Right cardiac atrium (tissue), 5 donors: ENCODE measurements at places on chromosomes 5 and 9. TPM values are rescaled to one million over a fixed set of nuclear protein-coding genes. Genes with fewer than 3 reads are reported as not detected.

- DNase-seq, result no peak
Measured at GRCh38 chr5:40515476-40515875, 164.2 kb upstream of the PTGER4 start.

DNA sequence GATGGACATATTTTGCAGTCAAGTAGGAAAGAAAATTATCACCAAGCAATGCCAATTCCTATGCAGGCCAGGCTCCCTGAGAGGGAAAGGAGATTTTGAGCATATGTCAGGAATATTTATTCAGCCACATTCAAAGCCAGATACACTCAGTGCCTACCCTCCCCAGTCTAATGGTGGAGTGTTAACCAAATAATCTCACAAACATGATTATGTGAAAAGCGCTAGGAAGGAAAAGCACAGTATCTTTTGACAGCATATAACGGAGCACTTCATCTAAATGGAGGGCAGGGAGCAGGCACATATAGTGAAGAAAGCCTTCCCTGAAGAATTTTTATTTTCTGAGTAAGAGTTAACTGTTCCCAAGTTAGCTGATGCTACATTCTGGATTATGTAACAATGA, 80.3 kb upstream of the SLC30A5 start:
- DNase-seq, result no peak

DNA sequence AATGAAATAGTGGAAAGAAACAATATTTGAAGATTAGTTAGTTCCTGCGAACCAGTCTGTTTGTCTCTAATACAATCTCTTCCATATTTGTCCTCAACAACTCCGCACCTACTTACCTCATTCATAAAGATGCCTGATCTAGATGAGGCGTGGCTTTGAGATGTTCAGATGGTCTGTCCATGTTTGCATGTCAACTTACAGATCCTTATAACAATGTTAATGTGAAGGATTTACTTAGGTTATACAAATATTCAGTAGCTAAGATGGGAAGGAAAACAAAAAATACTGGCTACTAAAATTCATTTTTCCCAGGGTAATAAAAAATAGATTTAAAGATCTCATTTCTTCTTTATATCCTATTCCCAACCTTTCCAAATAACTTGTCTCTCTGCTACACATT, 8.3 kb downstream of the CDC14B start:
- DNase-seq, result no peak

GRCh38 chr5:3517348-3517747, 78.3 kb upstream of the IRX1 start:
- no peak for DNase-seq

DNA sequence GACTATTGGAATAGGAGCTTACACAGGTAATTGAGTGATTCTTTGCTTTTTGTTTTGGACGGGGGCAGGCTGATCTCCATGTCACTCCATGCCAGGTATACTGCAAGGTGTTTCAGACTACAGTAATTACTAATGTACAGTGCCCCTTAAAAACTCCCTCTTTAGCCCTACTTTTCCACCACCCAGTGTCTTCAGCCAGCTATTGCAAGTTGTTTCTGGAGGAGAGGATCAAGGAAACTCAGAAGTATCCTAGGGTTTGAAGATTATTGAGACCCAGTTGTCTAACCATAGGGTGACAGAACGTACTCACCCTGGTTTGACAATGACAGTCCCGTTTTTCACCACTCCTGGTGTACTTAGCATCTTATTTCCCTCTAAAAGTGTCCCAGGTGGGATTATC, 13.4 kb downstream of the CFAP95 start:
- DNase-seq, result no peak

Gene SARDH
- 2.7 TPM for total RNA-seq

DNA sequence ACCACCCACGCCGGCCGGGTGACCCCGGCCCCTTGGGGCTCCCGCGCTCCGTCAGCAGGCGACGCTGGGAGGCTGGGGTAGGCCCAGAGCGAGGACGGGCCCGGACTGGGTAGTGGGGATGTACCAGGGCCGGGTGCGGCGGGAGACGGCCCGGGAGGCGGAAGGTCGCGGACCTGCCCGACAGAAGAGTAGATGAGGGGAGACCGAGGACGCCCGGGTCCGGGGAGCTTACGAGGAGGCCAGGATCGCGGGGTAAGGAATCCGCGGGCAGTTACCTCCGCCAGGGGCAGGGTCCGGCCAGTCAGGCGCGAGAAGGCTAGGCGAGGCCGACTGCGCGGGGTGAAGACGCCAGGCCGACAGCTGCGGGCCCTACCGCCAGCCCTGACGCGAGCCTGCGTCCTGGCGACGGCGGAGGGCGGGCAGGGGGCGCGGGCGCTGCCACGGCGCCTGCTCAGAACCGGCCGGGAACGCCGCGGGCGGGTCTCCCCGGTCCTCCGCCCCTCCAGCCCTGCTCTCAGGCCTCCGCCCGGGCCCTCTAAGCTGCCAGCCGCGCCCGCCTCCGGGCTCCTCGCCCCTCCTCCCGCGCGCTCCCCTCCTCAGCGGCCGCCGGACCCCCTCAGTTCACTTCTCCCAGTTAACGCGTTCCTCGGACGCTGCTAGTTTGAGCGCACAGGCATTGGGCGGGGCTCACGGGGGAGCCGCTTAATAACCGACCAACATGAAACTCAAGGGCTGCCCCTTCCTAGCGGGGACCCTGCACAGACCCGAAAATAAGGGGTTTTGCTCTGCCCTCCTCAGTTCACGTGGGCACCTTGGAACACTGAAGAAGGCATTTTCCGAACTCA, at the start of gene CPLANE1:
Gene CPLANE1 (minus strand): TSS at position 407 of the 845 bp plus-strand sequence. CDS start 1,678 bp downstream, outside the sequence.
- peak; percentile 95 for DNase-seq

- DNase-seq, result peak; percentile 64
Measured at GRCh38 chr5:68554571-68555279, 339.2 kb downstream of the PIK3R1 start.

Gene SSBP2
- 50.6 TPM for total RNA-seq

Gene INSL4
- not detected for total RNA-seq

GRCh38 chr9:70964861-70965260, 156.6 kb downstream of the TRPM3 start:
- no peak for DNase-seq

Gene SPARC
- total RNA-seq, result 896 TPM

- DNase-seq, result no peak
Measured at GRCh38 chr5:171390883-171391677, 3.4 kb downstream of the NPM1 start.

- DNase-seq, result no peak
Measured at GRCh38 chr5:78103232-78103918, 191.1 kb downstream of the AP3B1 start.

GRCh38 chr9:114465906-114466900, 39.1 kb downstream of the WHRN start:
- no peak for DNase-seq

DNA sequence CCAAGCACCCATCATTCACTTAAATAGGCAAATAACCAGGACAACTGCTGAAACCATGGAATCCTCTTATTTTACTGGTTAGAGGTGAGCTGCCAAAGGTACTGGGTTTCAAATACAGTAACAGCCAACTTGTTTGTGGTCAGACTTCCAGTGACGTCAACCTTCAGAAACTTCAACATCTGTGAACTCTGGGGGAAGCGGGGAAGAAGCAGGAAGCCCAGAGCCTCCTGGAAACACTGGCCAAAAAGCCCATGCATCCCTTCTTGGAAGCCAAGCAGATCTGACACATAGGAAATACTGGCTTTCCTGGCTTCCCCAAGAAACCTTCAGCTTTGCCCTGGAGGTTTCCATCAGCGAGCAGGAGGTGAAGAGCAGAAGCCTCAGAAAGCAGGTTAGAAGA, 4.9 kb upstream of the FRRS1L start:
- DNase-seq, result no peak

GRCh38 chr5:134920848-134921575, 16.1 kb downstream of the PCBD2 start:
- DNase-seq, result no peak

Gene PCDHB3
- 1.4 TPM for total RNA-seq

GRCh38 chr9:37430841-37431597, 8.5 kb downstream of the GRHPR start:
- DNase-seq, result no peak

GRCh38 chr5:61951295-61951694, 354.7 kb upstream of the KIF2A start:
- no peak for DNase-seq

DNA sequence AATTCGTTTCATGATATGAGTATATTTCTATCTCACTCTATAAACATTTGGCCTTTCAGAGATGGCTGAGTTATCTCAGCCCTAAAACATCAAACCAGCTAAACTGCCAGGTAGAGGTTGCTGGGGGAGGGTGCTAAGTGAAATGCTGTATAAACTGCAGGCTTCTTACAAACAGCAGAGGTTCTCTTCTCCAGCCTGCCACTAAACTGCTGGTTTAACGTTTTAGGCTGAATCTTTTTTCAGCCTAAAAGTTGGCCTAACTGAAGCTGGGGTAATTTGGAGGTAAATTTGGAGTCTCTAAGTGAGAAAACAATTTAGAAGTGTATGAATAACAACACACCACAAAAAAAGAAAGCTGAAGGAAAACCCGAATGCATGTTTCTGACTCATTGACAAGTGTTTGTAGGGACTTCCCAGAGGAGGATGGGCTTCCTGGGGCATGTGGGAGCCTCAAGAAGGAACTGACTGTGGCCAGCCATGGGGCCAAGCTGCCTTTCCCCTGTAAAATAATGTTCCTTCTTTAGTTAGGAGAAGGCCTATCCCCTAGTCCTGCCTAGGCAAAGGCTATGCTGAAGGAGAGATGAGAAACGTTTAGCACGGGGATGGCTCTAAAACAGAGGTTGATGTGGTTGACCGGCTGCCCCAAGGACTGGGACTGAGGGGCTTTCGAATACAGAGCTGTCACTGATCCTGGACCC, 44.3 kb downstream of the SLC28A3 start:
- no peak for DNase-seq

DNA sequence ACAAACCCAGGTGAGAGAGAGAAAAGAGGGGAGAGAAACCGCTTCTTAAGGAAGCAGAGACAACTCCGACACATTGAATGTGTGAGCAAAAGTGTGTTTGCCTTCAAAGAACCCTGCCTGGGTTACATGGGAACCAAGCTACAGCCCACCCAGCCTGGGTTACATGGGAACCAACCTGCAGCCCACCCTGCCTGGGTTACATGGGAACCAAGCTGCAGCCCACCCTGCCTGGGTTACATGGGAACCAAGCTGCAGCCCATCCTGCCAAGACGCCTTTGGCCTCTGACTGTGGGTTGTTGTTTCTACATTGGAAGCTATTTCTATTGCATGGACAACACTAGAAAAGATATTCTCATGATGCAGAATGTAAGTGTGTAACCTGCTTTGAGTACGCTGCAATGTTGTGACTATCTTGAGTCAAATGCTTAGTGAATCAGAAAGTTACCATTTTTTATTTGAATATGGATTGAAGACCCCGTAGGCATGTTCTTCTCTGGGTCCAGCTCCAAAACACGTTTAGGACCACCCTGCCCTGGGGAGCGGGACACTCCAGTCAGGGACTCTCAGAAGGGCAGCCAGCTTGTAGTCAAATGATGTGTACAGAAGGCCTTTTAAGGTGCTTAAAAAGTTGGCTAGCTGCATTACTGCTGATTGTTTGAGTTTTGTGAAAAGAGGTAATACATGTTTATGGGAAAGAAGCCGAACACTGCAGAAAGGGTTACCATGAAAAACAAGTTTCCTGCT, 39.1 kb upstream of the UNC5A start:
- DNase-seq, result no peak

DNA sequence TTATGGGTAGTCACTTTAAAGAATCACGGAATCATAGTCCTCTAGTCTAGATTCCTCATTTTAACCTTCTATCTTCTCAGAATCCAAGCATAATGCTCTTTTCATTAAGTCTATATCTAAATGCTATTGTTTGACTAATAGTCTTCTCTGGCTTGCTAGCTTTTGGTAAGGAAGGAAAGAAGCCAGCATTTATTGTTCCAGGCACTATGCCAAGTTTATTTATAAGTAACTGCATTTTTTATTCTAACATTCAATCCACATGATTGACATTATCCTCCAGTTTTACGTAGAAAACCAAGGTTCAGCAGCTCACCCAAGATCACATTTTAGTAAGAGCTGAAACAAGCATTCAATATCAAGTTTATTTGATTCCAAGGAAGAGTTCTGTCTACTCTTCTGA, 254.2 kb downstream of the SAXO1 start:
- DNase-seq, result no peak

- DNase-seq, result no peak
Measured at GRCh38 chr9:108033976-108034964, 544.7 kb upstream of the KLF4 start.

DNA sequence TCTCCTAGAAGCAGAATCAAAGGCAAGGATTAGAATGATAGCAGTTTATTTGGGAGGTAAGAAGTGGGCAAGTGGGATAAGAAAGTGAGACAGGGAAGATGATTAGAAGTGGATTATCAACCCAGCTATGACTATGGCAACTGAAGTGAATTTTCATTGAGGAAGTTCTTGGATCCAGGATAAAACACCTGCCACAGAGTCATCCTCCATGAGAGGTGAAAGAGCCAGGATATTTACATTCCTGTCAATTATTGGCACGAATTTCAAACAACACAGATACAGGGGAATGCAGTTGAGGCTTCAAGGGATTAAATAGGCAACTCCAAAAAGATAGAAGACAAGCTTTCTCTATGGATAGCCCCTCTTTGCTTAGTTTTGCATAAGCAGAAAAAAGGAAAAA, 31.8 kb upstream of the ZNF366 start:
- no peak for DNase-seq

GRCh38 chr5:54608423-54609085, 91.0 kb downstream of the SNX18 start:
- no peak for DNase-seq

DNA sequence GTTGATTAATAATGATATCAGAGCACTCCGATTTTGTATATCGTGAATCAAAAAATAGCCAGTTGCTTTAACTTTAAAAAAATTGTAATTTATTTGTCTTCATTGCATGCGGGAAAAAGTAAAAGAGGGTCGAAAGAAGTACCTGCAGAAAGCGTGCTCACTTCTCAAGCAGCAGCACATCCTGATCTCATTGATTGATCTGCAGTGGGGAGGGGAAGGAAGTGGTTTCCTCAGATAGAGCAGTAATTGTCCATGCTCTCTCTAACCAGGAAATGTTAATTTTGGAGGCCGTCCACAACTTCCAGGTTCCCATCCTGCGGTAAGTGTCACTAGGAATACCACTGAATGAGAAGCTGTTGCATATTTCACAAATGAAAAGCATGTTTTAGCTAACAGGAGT, 63.2 kb downstream of the SYK start:
- no peak for DNase-seq

Gene CSF1R
- 24.0 TPM for total RNA-seq

Gene TMEM252
- total RNA-seq, result not detected

Gene DBH
- total RNA-seq, result 0.14 TPM

DNA sequence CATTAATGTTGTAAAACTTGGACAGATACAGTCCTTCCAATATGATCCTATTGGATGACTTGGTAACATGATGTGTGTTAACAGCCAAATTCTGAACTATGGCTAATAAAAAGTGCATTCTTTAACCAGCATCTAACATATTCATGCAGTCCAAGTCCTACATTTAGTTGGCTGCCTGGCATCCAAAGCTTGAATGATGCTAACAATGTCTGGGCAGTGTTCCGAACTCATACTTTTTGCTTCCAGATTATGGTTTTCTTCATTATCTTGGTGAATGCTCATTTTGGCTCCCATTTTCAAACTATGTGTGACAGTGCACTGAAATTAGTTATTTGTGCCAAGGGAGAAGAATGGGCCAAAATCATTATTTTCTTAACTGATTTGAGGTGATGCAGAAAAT, 2.8 kb downstream of the FAM174A start:
- no peak for DNase-seq

GRCh38 chr9:18472841-18473251, 1.1 kb upstream of the ADAMTSL1 start:
- DNase-seq, result peak; percentile 26

Gene MLLT3
- total RNA-seq, result 8.3 TPM
